ENCODE measurements at places on chromosomes 6 and 20.

GRCh38 chr20:7193681-7194080, 426.2 kb downstream of the BMP2 start:
- DNase-seq: no peak

DNA sequence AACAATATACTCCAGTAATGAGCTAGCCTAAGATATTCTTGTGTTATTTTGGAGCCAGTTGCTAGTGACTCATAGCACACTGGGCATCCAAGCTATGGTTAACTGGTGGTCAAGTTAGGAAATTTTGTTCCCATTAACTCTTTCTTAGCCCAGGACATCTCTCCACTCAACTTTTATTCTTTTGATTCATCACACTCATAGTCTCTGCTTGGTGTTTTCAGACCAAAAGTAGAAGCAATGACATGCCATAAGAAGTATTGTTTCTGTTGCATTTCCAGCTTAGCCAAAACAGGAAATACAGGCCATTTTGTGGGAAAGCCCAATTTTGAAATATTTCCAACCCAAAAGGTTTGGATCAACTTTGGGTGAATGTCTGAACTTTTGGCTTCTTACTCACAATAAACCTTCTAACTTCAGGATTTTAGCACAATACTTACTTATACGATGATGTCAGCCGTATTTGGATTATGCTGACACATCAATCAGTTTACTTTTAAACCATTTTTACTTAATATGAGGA, 31.6 kb upstream of the CCN2 start:
- DNase-seq: no peak

DNA sequence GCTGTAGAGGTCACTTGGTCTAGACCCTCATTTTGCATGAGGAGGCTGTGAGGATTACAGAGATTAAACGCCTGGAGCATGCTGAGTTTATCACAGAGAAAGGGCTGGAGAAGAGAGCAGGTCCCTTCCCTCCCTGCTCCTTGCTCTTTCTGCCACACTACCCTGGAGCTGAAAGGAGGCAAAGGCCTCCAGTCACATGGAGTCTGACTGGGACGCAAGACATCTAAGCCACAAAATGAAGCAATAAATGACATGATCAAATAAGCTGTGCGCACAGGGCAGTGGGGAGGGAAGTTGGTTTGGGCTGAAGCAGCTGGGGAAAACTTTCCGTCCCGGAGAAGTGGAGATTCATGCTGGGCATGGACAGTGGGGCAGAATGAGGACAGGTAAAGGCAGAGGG, 33.3 kb downstream of the ATXN1 start:
- DNase-seq: peak; percentile 37

DNA sequence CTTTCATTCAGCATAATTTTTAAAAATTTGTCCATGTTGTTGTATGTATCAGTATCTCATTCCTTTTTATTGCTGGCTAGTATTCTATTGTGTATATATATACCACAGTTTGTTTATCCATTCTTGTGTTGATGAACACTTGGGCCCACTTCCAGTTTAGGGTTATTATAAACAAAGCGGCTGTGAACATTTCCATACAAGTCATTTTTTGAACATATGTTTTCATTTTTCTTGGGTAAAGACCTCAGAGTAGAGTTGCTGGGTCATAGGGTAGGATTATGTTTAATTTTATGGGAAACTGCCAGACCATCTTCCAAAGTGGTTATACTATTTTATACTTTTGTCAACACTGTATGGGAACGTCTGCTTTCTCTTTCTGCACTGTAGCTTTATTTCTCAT, 55.3 kb downstream of the RBM24 start:
- DNase-seq: no peak

GRCh38 chr20:58245181-58245891, 16.9 kb upstream of the ANKRD60 start:
- no peak for DNase-seq

- DNase-seq: no peak
Observed at GRCh38 chr6:21666853-21667681, 73.5 kb downstream of the SOX4 start.

DNA sequence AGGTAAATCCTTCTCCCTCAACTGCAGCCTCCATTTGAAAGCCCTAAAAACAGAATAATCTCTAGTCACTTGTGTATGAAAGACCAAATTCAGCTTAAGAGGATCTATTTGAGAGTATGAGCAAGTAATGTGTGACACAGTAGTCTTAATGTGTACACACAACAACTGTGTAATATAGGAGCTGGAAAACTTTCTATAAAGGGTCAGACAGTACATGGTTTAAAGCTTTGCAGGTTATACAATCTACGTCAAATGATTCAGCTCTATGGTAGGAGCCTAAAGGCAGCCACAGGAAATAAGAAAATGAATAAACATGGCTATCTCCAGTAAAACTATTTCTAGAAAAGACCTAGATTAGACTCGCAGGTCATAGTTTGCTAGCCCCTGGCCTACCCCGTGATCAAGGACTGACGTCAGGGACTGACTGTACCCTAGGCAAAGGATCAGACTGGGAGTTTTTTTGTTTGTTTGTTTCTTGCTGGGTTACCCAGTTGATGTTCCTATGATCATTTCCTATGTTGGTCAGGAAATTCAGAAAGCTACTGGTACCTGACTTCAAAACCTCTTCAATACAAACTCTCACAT, 39.7 kb downstream of the BTBD9 start:
- DNase-seq: no peak

- no peak for DNase-seq
Observed at GRCh38 chr6:131159578-131159977, 24.3 kb downstream of the AKAP7 start.

- no peak for DNase-seq
Observed at GRCh38 chr6:12182676-12183075, 107.5 kb upstream of the EDN1 start.

DNA sequence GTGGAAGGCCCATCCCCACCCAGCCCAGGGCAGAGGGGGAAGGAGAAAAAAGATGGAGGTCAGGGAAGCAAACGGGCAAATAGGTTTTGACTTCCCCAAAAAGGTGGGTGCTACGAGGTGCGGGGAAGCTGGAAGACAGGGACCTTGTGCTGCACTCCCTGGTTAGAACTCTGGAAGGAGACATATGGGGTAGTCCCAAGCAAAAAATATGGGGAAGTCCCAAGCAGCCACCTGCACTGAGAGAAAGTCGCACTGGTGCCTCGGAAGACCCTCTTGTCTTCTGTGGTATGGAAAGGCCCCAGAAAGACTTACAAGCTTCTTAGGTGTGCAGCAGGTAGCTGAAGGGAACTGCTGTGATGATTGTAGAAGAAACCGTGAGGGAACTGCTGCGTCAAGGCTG, 93.8 kb upstream of the CEP85L start:
- no peak for DNase-seq

DNA sequence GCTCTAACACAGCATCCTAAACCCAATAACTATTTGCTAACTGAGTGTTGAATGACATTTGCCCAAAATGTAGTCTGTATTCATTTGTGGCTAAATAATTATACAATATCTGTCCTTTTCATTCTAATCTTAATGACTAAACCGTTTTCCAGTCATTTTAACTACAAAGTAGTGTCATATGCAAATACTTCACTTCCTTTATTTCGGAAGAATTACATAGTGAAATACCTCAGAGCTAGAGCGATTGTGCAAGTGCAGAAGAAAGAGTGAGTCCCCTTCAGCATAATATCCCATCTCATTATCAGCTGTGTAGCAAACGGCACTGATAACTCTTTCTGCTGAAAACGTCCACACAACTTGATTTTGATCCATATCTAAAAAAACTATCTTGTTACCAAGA, 66.2 kb downstream of the ROS1 start:
- no peak for DNase-seq

GRCh38 chr6:62891065-62891647, 320.1 kb upstream of the FKBP1C start:
- peak; percentile 17 for DNase-seq

GRCh38 chr6:54877713-54878317, 31.2 kb downstream of the FAM83B start:
- no peak for DNase-seq

Data from Kasumi-1 (cell line).